NCI-H146 (cell line): ENCODE measurements at places on chromosomes 12 and 14.

DNA sequence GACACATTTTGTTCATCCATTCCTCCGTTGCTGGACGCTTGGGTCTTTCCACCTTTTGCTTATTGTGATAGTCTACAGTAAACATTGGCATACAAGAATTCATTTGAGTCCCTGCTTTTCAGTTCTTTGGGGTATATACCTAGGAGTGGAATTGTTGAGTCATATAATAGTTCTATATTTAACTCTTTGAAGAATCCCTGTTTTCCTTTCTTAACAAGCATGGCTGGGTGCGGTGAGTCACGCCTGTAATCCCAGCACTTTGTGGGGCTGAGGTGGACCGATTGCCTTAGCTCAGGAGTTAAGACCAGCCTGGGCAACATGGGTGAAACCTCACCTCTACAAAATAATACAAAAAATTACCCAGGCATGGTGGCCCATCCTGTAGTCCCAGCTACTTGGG lies 75.4 kb downstream of the CCDC92 start:
- no peak for DNase-seq

DNA sequence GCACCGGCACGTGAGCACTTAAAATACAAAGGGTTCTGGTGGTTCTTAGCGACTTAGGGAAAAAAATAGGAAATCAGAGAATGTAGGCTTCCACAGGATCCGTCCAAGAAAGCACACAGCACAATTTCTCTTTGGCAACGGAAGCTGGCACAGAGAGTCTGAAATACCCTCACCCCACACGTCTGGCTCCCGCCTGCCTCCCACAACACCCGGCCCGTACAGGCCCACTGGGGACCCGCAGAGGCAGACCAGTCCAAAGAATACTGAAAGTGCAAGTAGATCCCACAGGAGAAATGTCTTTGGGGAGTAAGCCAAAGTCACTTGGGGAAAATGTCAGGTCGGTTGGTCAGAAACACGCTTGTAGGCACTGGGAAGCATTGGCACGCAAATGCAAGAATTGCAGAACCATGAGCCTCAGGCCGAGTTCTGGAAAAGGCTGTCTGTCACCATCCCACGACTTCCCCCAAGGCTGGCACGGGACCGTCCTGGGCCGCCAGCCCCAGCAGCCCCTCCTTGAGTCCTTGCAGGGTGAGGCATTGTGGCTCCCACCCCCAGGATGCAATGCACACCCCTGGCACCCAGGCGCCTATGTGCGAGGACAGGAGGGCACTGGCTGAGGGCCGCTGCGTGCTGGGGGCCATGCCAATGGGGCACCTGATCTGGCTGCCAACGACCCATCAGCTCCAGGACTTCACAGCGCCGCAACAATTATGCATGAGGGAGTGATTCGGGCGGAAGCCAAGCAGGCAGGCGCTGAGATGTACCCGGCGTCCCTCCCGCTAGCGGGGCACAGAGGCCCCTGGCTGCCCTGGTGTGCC lies 29.7 kb downstream of the CHGA start:
- no peak for DNase-seq

DNA sequence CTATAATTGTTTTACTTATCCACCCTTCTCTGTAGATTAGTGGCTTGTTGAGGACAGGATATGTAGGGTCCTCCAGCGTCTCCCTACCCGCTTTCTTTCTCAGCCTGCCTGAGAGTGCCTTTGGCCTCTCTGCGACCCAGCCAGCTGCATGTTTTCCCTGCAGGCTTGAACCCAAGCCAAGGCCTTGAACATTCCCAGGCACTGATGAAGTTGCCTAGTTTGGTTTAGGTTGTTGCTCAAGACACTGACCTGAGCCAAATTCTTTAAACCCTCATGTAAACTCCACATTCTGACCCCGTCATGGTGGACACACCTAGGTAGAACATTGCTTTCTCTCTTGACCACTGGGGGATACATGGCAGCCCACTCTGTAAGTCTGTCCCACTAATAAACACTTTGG lies 33.4 kb upstream of the TXNRD1 start:
- DNase-seq: no peak

DNA sequence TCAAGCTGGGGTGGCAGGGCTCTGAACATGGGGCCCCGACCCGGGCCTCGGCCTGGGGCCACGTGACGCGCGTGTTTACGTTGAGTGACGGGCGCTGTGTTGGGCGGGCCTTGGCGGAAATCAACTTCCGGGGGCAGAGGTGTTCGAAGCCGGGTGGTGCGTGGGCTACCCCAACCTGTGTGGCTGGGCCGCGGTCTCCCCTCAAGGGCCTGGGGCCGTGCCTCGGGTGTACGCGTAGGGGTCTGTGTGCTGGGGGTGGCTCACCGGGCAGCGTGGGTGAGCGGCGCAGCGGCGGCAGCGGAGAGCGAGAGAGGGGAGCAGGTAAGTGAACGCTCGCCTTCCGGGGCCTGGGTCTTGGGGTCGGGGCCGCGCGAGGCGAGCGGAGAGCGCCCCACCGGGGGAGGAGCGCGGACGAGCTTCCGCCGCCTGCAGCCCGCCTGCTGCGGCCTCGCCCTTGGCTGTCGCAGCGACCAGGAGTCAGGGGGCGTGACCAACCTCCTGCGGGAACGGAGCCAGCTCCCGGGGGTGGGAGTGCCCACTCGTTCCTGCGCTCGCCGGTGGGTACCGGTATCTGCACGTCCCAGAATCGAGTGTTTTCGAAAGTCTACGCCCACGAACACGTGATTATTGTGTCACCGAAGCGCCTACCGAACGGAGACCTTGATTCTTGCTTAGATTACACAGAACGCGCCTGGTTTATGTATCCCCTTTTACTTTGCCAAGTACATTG lies at the start of gene CCDC91:
Gene CCDC91, plus strand, starts transcription at position 136 of the 730 bp plus-strand sequence. CDS start 66,760 bp downstream, outside the sequence.
- peak; percentile 75 for DNase-seq

- peak; percentile 46 for DNase-seq
Observed at GRCh38 chr12:78002878-78003277, 172.2 kb downstream of the NAV3 start.
